Ureter (tissue), 1 donor: ENCODE measurements at places on chromosomes 2 and 18.
A peak's percentile ranks its signal among the peaks of the same experiment; 100 is the strongest.

DNA sequence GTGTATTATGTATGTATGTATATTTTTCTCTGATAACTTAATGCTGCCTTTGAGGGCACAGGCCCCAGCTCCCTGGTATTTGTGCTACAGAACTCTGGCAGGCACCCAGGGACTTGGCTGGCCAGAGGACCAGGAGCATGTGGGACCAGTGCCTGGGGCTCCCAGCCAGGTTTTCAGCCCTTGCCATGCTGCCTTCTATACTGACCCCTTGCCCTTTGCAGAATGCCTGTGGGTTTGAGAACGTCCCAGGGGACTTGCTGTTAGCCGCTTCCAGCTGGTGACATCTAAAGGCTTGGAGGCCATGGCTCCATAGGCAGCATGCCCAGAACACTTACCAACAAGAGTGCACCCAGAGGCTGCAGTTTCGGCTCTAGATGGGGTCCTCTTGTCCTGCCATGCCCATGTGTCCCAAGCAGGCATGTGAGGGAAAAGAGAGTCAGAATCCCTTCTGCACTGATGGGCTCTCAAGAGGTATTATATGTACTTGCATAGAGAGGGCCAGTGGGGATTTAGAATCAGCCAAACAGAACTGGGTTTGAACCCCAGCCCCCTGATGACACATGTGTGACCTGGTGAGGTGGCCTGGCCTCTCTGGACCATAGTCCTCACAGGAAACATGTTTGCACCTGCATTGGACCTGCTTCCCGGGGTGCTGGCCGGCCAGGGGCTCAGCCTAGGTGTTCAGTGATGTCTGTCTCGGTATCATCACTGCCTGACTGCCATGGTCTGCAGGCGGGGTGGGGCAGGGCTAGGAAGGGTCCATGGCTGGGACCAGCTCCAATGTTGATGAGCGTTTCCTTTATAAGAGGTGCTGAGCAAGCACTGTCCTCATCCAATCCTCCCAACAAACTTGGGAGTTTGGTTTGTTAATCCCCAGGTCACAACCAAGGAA lies 119.2 kb upstream of the FHL2 start:
- no peak for DNase-seq

GRCh38 chr2:2974982-2975381 lies 402.6 kb downstream of the EIPR1 start:
- DNase-seq: no peak

- no peak for DNase-seq
Measured at GRCh38 chr2:207141386-207141785, 24.4 kb downstream of the KLF7 start.

DNA sequence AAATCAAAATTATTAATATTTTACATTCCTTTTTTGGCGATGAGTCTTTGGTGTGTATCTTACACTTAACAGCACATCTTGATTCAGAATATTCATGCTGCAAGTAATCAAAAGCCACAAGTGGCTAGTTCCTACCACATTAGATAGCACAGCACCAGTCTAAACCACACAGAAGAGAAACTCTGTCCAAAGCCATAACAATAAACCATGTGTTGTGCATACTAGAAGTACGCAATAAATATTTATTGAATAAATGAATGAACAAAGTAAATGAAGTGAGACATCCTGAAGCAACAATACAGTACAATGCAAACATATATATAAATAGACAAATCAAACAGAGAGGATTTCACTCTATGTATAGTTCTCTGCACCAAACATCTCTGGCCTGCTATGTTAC lies 287.3 kb downstream of the EXOC6B start:
- no peak for DNase-seq

- no peak for DNase-seq
Measured at GRCh38 chr18:37397814-37398213, 167.8 kb downstream of the CELF4 start.

DNA sequence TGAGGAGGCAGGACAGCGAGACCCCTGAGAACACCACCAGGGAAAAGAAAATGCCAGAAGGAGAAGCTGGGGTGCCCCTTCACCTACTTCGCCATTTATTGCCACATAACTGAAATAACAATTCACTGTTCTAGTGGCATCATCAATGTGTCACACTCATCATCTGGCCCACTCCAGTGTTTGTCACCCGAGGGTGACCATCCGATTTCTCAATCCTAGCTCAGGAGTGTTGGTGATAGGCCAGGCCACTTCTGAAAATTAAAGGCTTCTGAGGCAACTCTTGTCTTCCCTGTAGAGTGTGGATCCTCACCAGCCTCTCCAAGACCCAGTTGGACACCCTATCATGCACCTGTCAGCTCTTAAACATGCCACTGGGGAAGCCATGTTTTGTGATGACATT lies 62.9 kb upstream of the BZW1 start:
- no peak for DNase-seq

- DNase-seq: no peak
Measured at GRCh38 chr18:13684546-13684945, 41.8 kb downstream of the FAM210A start.

GRCh38 chr2:205495819-205496218 lies 186.5 kb upstream of the NRP2 start:
- DNase-seq: no peak

DNA sequence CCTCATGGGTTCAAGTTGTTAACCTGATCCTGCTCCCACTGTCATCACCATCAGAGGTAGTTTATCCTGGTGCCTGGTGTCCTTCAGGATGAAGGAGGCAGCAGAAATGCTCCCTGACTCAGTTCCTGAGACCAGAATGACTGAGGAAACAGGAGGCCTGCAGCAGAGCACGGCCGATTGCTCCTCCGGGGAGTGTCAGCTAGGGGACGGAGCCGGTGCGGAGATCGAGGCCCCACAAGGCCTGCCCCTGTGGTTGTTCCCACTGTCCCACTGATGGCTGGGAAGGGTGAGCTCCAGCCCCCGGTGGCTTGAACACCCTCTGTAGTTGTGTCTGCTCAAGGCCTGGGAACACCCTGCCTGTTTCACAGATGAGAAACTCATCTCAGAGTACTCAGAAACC lies 45.6 kb downstream of the SH3BP4 start:
- no peak for DNase-seq

DNA sequence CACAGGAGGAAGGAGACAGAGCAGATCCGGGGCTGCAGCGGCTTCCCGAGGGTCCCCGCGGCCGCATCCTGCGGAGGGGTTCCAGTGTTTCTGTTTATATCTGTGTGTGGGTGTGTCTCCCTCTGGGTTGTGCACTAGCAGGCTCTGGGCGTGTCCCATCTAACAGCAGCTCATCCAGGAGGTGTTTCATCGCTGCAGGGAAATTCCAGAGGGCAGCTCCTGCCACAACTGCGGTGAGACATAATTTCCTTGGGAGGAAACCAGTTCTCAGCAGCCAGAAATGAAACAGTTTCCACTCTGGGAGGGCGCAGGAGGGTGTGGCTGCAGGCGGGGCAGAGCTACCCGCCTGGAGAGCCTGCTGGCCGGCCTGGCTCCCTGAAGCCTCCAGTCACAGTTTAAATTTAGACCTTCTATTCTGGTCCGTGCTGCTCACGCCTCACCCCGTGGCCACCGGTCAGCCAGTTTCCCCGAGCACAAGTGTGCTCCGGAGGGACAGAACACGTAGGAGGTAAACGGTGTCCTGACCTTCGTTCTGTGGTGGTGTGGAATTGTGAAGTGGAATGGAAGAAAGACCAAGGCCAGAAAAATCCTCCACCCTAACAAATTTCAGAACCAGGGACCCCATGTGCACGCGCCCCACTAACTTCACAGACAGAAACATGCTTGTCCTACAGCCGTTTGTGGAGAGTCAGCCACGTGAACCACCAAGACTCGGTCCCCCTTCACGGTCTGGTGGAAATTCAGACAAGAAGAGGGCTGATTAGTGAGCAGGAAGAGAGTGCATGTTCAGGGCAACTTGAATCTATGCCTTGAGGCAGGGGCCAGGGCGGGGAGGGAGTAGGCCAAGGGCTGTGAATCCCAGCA lies 50.2 kb downstream of the TEX44 start:
- peak; percentile 90 for DNase-seq

DNA sequence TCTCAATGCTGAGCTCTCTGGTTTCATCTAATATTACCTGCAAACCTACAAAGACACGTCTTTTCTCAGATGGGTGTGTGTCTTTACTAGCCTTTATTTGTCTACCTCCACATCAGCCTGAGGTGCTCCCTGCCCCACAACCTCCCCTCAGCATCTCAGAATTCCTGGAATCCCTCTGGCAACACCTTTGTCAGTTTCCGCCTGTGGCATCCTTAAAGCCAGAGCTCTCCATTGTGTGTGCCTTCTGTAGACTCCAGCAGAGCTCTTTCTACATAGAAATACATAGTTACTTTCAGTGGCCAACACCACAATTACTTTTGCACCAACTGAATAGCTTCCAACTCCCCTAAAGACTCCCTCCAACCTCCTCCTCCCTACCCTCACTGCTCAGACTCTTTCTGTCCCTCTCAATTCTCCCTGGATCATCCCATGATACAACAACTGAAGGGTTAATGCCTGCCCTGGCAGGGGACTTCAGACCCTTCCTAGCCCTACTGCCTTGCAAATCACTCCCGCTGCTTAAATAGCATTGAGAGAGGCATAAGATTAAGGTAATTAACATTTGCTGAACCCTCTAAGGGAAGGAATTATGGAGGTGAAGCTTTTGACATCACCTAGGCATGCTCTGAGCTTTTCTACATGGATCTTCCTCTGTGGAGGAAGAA lies 39.6 kb upstream of the RMDN2 start:
- no peak for DNase-seq

DNA sequence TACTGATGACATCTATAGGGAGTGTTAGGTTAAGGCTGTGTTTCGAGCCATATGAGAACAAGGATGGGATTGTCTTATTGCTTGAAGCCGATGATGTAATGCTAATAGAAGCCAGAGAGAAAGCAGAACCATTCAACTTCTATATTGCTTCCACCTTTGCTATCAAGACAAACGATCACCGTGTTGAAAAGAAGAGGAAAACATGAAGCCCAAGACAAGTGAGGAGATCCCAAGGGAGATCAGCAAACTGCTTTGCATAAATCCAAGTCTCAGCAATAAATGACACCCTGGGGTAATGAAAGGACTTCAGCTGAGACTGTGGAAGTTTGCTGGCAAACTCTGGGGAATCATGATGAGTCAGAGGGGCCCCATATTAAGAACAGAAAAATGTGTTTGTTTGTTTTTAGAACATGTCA lies 206.2 kb downstream of the NCKAP5 start:
- no peak for DNase-seq

- DNase-seq: no peak
Measured at GRCh38 chr2:127063701-127064590, 43.0 kb downstream of the BIN1 start.

- no peak for DNase-seq
Measured at GRCh38 chr2:9984217-9984739, 32.8 kb downstream of the GRHL1 start.

GRCh38 chr2:128513116-128513960 lies 194.7 kb upstream of the HS6ST1 start:
- DNase-seq: no peak

- DNase-seq: no peak
Measured at GRCh38 chr18:48868468-48869466, 82.0 kb downstream of the SMAD7 start.

- DNase-seq: no peak
Measured at GRCh38 chr18:25661831-25662230, 309.9 kb upstream of the ZNF521 start.

GRCh38 chr2:200338692-200339091 lies 32.2 kb downstream of the SPATS2L start:
- no peak for DNase-seq

DNA sequence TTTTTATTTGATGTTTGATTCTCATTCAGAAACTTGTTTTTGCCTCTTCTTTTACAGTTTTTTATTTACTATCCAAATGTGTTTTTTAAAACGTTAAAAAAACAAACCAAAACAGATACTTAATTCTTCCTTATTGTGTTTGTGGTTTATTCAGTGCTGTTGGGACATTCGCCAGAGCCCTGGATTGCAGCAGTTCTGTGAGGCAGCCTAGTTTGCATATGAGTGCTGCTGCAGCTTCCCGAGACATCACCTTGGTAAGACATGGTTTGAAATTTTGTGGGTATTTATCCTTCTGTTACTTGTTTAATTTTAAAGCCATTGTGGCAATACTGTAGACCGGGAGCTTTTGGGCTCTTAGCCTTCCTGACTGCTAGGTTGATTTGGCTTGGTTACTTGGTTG lies 91.2 kb downstream of the MTA3 start:
- DNase-seq: no peak

DNA sequence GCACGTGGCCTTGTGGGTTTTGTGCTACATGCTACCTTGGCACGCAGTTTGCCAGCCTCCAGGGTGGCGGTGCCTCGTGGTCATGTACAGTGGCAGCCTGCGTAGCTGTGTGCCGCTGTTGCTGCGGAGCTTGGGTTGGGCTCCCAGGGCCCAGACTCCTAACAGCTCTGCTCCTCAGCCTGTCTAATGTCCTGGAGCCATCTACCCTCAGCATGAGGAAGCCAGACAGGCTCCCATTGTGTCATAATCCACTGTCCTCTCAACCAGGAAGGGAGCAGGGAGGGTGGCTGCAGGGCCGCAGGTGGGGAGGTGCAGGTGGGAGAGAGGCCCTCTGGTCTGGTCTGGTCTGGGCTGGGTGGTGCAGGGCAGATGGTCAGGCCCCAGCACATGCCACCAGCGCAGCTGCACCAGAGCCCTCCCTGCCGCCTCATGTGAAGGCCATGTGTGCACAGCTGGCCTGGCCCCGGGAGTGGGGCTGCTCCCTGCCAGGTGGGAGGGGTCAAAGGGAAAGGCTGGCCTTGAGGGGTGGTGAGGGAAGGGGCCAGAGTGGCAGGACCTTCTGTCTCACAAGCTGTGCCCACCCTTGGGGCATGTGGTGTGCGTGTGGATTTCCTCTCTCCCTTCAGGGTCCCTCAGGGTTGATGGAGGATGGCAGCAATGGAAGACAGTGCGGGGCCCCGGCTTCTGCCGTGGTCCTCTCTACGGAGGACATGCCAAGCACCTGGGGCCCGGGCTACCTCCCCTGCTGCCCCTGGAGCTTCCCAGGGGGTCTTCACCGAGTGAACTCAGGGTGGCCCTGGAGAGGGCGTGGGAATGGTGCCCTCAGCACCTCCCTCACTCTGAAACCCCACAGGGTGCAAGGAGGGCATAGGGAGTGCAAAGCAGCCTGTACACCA lies 4.8 kb downstream of the ATOH8 start:
- no peak for DNase-seq

DNA sequence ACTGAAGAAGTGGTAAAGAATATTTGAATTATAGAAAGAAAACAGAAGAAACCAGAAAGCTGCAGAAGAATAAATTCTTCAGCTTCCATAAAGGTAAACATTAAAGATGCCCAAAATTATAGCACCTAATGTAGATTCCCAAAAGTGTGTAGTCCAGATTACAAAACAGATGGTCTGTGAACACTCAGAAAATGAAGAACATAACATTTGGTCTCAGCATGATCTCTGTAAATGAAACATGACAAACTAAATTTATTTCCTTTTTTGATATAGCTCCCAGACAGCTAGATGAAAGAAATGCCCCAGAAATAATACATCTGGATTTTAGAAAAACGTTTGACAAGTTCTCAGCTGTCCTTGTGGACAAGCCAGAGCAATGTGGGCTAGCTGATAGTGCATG lies 794.2 kb upstream of the NXPH2 start:
- no peak for DNase-seq
